NCI-H1436 (cell line): ENCODE measurements at places on chromosomes 5 and 9.

DNA sequence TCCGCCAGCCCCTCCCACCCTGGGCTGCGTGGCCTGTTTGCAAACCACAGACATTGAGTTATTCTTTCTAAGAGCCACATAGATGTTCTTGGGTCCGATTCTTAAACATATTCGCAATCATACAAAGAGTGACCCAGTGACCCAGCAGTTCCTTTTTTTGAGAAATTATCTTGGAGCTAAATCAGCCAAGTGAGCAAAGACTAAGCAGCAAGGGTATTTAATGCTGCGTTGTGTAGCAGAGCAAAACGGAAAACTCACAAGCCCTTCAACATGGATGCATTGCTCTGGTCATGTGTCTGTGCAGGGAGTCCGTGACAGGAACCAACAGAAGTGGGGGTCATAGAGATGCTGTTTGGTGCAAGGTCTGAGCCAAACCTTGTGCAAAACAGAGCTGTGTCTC, 95.6 kb downstream of the OLFM1 start:
- no peak for DNase-seq

DNA sequence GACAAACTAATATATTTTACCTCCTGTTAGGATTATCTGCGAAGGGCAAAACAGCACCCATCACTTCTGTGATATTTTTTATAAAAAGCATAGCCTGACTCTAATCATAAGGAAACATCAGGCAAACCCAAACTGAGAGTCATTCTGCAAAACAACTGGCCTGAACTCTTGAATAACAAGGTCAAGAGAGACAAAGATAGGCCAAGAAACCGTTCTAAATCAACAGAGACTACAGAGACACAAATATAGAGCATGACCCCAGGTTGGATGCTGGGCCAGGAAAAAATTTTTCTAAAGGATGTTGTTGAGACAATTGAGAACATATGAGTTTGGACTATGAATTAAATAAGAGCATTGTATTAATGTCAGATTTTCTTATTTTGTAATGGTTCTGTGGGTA, 384.9 kb downstream of the NFIB start:
- no peak for DNase-seq

GRCh38 chr9:99878651-99879050, 27.8 kb upstream of the STX17 start:
- no peak for DNase-seq

- DNase-seq = no peak
These were observed 2.1 kb downstream of the SLC36A2 start for GRCh38 chr5:151345187-151345807.

GRCh38 chr5:1948111-1948510, 65.4 kb upstream of the IRX4 start:
- DNase-seq = peak; percentile 24

DNA sequence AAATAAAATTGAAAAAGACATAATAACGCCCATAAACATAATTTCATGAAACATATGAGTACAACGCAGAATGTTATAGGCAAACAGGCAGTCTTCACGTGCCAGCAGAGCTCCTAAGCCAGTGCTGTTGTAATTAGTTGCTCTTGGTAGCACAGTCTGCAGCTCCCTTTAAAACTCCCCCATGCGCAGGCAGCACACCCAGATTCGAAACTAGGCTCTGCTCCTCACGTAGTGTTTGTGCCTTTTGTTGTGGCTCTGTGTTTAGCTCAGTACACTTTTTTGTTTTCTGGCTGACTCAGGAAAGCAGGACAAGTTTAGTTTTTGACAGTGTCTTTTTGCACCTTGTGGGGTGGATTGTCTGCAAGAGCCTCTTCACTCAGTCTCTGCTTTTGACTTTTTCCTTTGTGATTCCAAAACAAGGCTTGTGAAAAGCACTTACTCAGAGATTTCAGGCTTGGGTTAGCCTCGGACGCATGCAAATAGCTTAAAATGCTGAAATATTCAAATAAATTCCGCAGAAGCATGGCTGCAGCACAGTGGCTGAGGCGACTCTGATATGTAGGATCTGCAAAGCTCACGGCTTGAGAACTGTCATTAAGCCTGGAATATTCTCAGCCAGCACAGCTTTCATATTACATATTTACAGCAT, 113.6 kb downstream of the IRX1 start:
- no peak for DNase-seq

DNA sequence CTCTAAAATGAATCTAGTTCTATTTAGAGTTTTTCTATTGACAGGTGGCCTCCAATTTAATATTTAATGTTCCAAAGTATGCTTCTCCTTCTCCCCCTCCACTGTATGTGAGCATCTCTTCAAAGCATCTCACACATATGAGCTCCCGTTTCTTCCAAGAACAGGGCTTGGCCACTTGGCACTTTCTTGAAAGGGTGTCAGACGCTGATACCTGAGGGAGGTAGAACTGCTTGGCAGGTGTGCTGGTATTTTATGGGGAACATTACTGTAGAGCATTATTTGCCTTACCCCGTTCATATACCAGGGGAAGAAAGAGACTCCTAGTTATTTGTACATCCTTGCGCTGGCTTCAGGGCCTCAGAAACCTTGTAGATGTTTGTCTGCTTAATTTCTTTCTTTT, 1.9 kb downstream of the RCL1 start:
- no peak for DNase-seq

DNA sequence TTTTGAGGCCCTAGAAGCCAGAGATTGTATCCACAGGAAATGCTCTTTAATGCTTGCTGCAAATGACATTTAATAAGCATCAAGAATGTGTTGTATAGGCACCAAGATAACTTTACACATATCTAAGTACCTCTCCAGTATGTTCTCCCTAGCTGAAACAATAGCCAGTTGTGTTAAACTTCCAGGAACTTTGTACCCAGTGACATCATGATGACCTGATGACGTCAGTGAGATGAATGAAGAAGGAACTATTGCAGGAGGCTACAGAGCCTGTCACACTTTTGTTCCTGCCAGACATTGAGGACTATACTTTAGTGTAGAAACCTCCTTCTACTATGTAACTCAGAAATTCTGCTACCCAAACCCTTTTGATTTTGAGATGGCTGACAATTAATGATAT, 129.8 kb downstream of the CD180 start:
- no peak for DNase-seq
